ENCODE measurements at places on chromosomes 6 and 20.

DNA sequence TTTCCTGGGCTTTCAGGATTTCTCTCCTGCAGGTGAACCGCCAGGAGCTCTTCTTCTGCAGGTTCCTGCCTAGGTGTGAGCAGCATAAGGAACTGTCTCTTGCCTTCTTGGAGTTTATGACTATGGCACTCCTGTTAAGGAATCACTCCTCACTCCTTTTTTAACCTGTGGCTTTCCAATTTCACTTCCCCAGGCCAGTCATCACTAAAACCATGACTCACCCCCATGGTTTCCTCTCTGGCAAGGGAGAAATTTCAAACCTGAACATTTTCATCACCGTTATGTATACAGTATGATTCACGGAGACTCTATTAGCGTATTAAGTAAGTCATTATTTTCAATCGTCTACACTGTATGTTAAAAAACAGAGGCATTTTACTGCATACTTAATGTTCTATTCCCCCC lies 78.2 kb upstream of the ARID1B start:
- no peak for DNase-seq

DNA sequence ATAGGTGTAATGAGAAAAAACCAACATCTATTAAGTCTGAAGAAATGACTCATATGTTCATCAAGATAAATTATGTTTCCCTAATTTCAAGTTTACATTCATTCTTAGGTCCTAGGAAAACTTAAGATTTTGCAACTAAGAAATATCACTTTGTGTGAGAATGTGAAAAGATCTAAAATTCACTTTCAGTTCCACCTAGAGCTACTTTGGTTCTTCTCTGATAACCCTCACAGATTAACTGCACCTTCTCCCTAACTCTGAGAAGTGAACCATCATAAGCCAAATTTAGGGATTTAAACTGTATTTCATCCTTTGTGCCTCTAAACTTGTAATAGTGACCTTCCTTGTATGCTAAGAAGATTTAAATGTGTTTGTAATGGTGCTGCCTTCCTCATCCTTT lies 213.0 kb downstream of the FRK start:
- no peak for DNase-seq

- DNase-seq = no peak
Observed at GRCh38 chr6:63319939-63320338, at the start of gene LGSN. LGSN (minus strand) TSS chr6:63319983; CDS start chr6:63319943, 40 bp downstream.

DNA sequence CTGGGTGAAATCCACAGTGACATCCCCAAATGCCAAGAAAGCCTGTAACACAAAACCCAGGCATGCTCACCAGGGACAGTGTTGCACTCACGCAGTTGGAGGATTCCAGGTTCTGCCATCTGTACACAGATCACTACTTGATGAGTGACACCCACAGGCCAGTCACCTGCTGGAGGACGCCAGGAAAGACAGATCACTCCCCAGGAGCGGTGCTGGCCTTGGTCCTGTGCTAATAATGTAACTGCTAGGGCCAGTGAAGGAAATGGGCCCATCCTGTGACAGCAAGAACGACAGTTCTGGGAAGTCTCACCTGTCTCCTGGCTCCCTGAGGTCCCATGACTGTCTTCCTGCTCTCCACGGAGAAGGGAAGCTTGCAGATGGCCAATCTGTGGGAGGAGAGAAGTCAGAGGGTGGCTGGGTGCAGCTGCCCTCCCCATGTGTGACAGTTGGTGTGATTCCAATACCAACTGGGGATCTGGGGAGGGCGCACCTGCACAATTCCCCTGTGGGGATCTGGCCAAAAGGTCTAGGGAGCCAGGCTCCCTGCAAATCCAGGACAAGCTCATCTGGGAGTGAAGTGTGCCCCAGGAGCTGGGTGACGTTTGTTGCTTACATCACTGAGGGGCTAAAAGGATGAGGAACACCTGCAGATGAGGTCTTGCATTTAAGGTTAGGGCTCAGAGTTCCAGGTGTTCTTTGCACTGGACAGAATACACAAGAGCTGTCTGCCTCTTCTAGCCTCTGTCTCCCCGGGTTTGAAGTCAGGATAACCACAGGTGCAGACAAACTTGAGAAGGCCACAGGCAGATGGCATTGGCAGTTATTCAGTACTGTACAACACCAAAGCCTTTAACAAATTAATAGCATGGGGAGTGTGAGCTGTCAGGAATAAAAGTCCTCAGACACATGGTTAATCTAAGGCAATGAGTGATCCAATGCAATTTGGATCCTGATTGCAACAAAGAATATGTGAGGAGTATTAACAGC lies 10.3 kb downstream of the ZNF337 start:
- DNase-seq = no peak
